DMS153 (cell line): ENCODE measurements at places on chromosomes 13 and 19.

- DNase-seq, result peak; percentile 60
Observed at GRCh38 chr13:110644892-110645521, 29.7 kb downstream of the NAXD start.

- no peak for DNase-seq
Observed at GRCh38 chr19:17618281-17618903, 62.9 kb downstream of the COLGALT1 start.

DNA sequence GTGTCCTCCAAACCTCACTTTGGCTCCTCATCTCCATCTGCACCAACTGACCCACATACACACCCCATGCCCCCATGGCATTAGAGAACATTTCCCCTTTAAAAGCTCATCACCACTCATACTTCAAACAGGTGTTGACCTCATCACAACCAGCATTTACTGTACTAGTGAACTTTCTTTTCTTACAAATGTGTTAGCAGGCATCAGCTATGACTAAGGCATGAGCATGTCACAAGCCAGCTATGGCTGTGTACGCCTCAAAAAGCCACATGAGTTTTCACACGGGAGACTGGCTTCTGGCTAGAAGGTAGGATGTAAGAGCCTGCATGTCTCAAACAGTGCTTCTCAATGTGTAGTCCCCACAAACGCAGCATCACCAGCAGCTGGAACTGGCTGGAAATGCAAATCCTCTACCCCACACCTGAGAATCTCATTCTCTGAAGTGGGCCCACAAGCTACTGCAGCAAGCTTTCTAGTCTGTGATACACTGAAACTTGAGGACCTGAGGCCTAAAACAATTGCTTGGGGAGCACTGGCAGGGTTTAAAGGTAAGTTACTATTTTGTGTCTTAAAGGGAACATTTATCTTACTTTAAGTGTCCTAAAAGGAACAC is 66.8 kb downstream of the TUBGCP3 start:
- no peak for DNase-seq

GRCh38 chr19:50967929-50968715 is 1.3 kb downstream of the KLK6 start:
- DNase-seq, result no peak

GRCh38 chr13:91988331-91988730 is 589.9 kb downstream of the GPC5 start:
- no peak for DNase-seq

GRCh38 chr13:62094932-62095331 is 679.3 kb upstream of the PCDH20 start:
- DNase-seq, result no peak

DNA sequence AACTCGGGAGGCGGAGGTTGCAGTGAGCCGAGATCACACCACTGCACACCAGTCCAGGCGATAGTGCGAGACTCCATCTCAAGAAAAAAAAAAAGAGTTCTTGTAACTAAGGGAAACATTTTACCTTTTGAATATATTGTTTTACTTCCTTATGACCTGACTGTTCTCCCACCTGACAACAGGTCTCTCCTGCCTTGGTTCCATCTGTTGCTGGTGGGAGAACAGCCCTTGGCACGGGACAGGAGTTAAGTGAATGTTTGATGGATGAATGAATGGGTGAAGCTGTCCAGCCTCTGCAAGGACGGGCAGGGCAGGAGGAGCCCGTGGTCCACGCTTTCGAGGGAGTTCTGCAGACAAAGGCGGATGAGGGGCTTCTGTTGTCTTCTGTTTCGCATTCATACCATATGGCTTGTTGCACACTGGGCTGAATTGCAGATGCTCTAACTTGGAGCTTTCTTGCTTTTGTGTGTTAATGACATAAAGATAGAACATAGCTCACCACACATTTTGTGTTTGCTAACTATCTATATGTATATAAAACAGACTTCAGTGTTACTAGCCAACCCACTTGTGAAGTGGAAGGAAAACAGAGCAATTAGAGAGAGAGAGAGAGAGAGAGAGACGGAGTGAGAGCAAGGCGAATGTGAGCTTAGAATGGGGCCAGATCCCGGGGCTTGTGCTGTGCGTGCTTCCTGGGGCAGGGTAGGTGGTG is 16.2 kb upstream of the CCNE1 start:
- DNase-seq, result no peak

DNA sequence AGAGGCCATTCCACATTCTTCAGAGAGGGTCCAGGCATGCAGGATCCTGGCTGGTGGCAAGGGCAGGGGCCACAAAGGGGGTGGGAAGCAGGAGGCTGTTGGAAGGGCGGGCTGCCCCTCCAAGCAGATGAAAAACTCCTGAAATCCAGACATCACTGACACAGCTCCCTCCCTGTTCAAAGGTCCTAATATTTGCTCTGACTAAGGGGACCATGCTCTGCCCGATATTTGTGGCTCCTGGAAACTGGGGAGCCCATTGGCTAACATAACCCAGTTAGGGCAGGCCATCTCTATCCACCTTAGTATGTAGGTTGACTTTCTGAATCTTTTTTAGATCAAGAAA is 3.3 kb upstream of the CDX2 start:
- no peak for DNase-seq

DNA sequence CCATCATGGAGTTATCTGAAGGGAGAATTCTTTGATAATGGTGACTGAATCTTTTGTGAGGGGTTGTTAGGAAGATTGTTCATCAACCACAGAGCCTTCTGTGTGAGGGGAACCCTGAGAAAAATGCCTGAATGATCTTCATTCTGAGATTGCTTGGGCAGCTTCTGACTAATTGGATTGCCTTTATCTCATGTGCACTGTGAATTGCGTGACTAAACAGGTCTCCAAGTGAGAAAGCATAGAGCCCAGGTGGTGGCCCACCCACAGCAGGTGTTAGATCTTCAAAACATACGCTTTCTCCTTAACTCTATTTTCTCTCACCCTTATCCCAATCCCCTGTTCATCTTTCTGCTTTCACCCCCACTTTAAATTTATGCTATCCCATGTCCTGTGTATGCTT is 58.3 kb downstream of the DOCK9 start:
- DNase-seq, result no peak

DNA sequence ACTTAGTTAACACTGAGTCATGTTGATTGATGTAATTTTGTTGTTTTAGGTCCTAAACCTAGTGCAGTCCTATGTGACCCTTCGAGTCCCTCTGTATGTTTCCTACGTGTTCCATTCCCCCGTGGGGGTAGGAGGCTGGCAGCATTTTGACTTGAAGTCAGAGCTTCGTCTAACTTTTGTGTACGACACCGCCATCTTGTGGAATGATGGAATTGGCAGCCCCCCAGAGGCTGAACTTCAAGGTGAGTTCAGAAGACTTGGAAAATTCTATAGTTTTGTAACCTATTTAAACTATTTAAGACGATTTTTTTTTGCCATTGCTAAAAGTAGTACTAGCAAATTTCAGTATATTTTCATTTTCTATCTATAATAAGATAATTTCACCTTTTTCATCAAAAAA is 117.9 kb downstream of the STOML3 start:
- no peak for DNase-seq

GRCh38 chr13:74062933-74063332 is 71.3 kb downstream of the KLF12 start:
- DNase-seq, result no peak

- no peak for DNase-seq
Observed at GRCh38 chr13:48640767-48641166, 13.0 kb upstream of the CYSLTR2 start.

DNA sequence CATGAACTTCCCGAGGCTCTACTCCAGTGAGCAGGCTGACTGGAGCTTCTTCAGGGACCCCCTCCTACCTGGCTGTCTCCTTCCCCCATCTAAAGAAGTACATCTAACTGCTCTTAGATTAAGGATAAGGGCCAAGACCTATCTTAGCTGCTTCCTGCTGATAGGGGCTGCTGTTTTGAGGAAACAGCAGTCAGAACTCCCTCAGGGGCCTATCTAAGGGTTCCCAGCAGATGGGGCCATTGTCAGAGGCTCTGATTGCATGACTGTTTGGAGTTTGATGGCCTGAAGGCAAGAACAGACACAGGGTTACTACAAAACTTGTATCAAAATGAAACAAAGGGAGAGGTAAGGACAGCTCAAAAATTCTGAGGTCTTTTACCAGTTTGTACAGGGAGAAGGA is 2636.9 kb upstream of the PCDH20 start:
- DNase-seq, result no peak

GRCh38 chr13:91297503-91297902 is 50.0 kb upstream of the MIR17HG start:
- no peak for DNase-seq

DNA sequence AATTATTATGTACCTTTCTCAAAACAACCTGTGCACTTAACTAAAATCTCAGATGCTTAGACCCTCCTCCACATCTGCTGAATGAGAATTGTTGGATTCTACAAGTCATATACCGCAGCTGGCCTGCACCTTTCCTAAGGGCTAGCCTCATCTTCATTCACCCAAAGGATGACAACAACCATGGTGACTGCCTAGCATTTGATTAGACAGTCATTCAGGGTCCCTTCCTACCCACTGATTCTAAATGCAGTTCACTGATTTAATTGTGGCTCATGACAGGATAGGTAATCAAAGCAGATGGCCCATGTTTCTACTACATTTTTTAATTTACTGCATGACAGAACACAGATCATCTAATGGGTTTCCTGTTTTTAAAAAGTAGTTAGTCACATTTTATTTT is 551.9 kb upstream of the SLC10A2 start:
- no peak for DNase-seq

- DNase-seq, result no peak
Observed at GRCh38 chr19:30877661-30878113, 471.5 kb downstream of the TSHZ3 start.

DNA sequence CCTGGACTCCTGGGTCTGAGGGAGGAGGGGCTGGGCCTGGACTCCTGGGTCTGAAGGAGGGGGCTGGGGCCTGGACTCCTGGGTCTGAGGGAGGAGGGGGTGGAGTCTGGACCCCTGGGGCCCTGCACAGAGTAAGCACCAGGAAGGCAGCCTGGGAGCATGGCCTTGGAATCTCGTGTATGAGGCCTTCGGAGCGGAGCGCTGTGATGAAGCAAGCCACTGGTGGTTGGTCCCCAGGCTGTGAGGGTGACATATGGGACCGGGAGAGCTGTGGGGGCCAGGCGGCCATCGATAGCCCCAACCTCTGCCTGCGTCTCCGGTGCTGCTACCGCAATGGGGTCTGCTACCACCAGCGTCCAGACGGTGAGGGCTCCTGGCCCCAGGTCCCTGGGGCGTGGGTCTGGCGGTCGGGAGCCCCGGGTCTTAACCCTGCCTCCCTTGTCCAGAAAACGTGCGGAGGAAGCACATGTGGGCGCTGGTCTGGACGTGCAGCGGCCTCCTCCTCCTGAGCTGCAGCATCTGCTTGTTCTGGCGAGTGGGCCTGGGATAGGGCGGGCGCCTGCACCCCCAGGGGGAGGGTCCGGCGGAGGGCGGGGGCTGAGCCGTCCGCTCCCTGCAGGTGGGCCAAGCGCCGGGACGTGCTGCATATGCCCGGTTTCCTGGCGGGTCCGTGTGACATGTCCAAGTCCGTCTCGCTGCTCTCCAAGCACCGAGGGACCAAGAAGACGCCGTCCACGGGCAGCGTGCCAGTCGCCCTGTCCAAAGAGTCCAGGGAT is 918 bp downstream of the TMEM190 start:
- no peak for DNase-seq

DNA sequence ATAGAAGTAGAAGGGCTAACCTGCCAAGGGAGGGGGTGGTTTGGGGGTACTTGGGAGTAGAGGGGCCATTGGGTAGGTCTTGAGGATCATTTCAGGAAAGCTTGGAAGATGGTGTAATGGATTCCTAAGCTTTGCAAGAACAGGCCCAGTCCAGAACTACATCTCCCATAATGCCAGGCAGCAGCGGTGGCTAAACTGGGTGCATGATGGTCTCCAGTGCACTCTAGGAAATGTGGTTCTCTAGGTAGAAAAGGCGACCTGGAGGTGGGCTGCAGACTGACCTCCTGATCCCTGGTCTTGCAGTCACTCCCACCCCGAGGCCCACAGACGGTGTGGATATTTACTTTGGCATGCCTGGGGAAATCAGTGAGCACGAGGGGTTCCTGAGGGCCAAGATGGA is 3.8 kb downstream of the APLP1 start:
- DNase-seq, result no peak

GRCh38 chr13:68046903-68047302 is 816.8 kb upstream of the PCDH9 start:
- no peak for DNase-seq

- no peak for DNase-seq
Observed at GRCh38 chr19:1606138-1606651, 933 bp upstream of the UQCR11 start.

GRCh38 chr19:33311326-33311682 is 9.0 kb upstream of the CEBPA start:
- DNase-seq, result no peak

DNA sequence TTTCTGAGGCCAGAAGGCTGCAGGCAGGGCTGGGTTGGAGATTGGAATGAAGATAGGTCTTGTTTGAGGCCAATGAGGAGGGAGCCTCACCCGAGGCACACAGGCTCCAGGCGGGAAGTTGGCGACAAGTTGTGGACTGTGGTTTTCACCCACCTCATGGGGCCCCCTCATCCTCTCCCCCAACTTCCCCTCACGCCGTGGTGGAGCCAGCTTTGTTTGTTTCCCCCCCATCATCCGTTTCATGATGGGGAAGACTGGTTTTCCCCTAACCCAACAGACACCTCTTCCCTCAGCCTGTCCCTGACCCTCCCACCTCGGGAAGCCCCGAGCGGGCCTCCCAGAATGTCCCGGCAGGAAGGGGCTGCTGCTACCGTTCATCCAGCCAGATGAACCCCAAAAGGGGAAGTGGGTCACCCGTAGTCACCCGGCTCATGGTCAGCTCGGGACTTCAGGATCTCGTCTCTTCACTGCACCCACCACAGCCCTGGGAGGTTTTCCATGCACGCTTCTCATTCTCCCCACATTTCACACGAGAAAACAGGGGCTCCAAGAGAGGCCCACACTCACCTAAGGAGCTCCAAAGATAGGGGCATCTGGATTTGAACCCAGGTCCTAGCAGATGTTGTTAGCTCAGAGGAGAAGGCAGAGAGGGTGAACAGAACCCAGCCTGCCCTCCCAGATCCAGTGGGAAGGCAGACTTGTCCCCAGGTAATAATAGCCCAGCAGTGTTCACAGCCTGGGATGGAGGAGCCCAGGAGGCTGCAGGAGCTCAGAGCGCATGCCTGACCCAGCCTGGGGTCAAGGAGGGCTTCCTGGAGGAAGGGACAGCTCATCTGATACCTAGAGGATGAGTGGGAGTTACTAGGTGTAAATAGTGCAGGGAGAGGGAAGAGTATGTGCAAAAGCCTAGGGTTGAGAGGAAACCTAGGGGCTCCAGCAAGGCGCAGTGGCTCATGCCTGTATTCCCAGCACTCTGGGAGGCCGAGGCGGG is 23.5 kb downstream of the CEACAM16 start:
- DNase-seq, result no peak

- no peak for DNase-seq
Observed at GRCh38 chr19:1673645-1674292, 21.4 kb upstream of the TCF3 start.

DNA sequence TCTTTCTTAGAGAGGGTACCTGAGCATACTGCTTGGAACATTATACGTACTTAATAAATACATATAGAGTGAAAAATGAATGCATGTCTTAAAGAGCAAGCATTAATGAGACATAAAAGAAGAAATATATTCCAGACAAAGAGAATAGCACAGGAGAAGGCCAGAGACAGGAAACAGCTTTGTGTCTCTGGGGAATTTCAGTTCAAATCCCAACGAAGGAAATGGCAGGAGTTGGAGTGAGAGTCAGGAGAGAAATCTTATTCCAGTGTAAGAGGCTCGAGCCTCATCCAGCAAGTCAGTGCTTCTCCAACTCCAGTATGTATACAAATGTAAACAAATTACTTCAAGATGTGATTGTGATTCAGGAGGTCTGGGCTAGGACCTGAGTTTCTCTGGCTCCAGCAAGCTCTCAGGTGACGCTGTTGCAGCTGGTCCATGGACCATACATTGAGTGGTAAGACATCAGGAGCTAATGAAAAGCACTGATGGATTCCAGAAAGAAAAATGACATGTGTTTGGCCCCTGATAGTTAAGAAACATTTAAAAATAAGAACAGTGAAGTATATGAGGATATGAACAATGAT is 108.2 kb downstream of the RAP2A start:
- no peak for DNase-seq
